ENCODE measurements at places on chromosomes 13 and 19. TPM values are rescaled to one million over a fixed set of nuclear protein-coding genes. Genes with fewer than 3 reads are reported as not detected.

NANOS3 gene
- polyA plus RNA-seq, result not detected

GRCh38 chr13:80363890-80364503, 23.1 kb upstream of the SPRY2 start:
- no peak for DNase-seq

GRCh38 chr13:77733674-77734073, 36.2 kb downstream of the SLAIN1 start:
- DNase-seq, result no peak

KLK4 gene
- not detected for polyA plus RNA-seq

PVR gene
- polyA plus RNA-seq, result not detected

ERICH4 gene
- polyA plus RNA-seq, result not detected

- DNase-seq, result no peak
Measured at GRCh38 chr19:19025861-19026260, 7.5 kb downstream of the SUGP2 start.

DNA sequence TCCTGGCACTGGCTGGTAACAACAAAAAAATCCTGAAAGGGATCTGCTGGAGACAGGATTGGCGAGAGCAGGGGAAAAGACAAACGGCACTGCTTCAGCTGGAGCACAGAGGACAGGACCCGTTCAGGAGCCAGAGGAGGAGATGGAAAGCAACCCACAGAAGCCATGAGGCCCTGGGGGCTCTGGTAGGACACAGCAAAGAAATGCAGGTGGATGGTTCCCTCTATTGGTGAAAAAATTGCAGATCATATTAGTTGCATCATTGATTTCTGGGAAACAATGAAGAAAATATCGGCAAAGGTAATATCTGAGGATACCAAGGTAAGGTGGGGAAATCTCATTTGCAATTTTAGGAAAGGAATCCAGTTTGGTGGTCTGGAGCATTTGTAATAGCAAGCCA, 25.7 kb upstream of the TPP2 start:
- DNase-seq, result no peak

DNA sequence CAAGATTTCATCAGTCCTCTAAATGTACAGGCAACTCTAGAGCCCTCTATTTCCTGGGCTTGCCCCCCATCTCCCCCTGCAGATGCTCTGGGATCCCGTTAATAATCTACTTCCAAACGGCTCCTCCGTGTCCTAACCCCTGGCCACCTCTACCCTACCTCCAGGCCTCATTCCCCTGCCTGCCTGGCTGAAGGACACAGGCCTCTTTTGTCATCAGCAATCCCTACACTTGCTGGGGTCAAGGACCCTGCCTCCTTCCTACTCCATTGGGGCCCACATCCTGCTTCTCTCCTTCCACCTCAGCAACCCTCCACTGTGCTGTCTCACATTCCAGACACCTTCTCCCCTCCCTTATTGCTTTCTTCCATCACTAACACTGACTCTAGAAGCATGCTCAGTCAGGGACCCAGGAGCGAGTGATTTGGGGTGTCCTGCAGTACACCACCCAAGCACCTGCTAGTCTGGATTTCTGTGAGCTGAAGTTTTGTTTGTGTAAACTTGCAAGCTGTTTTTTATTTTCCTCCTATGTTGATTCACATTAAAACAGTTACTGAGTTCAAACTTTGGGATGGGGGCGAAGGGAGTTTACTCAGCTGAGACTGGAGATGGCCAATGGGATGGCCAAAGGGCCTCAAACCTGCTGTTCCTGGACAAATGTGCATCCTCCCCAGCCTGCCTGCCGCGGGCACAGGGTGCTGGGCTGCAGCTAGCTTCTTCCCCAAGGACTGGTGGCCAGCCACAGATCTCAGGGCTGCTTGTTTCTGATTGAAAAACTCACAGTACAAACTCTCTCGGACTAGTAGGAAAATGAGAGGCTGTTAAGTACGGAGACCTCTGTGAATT, 314.7 kb downstream of the FOXO1 start:
- DNase-seq, result no peak

- no peak for DNase-seq
Measured at GRCh38 chr13:46964789-46965527, 68.1 kb upstream of the HTR2A start.

GRCh38 chr19:47503826-47504150, 11.1 kb downstream of the NAPA start:
- no peak for DNase-seq

DNA sequence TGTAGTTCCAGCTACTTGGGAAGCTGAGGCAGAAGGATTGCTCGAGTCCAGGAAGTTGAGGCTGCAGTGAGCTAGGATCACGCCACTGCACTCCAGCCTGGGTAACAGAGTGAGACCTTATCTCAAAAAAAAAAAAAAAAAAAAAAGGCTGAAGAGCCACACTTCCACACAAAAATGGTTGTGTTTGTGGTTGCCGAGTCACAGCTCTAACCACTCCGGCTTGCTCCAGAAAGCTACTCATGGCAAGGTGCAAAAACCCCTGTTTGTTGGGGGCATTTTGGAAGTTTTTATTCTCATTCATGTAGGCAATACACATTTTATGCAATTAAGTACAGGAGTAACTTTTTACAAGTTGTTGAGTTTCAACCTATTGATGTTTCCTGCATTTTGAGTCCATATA, 93.5 kb downstream of the INSR start:
- DNase-seq, result no peak

DNA sequence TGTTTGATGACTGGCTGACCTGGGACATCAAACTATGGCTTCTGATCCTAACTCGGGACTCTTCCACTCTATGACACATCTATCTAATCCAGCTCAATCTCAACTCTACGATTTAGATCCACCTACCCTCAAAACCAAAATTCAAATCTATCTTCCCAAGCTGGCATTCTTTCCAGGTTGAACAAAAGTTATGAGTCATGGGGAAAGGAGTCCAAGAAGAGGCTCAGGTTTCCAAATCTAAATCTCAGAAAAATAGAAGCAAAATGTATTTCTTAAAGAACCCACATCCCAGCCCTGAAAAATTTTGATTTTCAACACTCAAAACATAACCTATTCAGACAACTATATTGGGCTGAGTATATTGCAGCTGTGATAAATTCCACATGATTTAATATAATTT, 143.9 kb upstream of the IPO5 start:
- DNase-seq, result no peak

DNA sequence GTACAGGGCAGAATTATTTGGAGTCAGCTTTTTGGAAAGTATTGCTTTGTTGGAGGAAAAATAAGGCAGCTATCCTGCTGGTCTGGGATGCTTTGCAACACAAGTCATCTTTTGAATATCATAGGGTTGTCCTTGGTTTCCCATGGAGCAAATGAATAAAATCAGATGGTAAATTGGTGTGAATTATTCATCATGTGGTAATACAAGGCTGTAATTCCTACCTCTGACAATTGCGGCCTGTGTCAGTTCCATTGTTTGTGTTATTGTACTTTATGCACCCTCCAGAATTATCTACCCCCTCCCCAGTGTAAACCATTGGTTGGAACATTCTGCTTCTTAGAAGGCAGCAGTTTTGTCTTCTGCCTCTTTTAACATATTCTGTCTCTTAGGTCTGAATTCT, 46.2 kb downstream of the RNASEH2B start:
- no peak for DNase-seq

DNA sequence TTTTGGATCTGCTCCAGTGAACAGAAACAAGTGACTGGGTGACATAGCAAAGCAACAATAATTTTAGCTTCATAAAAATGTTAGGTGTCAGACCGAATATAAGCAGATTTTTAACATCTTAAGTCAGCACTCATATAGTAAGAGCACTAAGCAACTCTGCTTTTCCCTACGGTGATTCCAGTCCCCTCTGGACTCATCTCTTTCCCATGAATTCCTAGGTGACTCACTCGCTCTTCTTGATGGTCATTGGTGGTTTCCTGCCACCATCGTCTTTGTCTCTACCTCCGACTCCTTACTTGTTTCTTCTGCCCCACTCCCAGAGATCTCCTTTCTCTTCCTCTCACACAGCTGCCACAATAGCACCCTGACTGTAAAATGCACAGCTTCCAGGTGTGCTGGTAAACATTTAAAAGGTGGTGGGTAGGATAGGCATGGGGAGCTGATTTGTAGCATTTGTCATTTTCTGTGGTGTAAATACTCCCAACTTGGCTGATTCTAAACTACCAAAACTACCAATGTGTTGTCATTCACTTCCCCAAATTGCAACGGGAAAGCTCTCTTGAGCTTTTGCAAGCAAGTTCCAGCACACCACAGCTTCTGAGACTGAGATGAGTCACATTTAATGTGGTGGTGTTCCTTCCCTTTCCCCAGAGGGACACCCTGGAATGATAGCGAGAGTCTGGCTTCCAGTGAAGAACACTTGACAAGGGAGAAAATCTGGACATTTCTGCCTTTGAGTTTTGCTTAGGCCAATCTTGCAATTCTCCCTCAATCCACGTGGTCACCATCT, 42.8 kb upstream of the CLDN10 start:
- no peak for DNase-seq

- DNase-seq, result no peak
Measured at GRCh38 chr13:25733696-25734435, 317.9 kb downstream of the SHISA2 start.

DPF1 gene
- not detected for polyA plus RNA-seq

GSX1 gene
- not detected for polyA plus RNA-seq

MRI1 gene
- 5.4 TPM for polyA plus RNA-seq

DNA sequence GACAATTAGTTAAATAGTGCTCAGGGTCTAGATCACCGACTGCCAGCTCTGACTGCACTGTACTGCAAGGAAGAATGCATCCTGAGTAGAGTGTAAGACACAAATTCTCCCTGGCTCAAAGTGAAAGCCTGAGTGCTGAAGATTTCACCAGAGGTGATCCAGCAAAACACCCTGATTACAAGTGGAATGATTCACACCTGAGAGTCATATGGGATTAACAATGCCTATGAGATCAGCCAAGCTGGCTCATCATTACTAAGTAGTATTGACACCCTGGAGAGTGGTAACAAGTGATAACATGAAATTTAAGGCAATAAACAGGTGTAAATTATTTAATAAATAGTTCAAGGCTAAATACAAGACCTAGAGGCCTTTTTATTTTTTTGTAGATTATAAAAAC, 403.8 kb upstream of the PRR20A start:
- DNase-seq, result no peak

Measured in naive B cell (primary cell).